GM10248 (cell line): ENCODE measurements at places on chromosomes 3 and 15.

- no peak for DNase-seq
These were observed 196.2 kb upstream of the CFAP20DC start for GRCh38 chr3:59245859-59246501.

- DNase-seq: no peak
These were observed 258.3 kb upstream of the ICE2 start for GRCh38 chr15:60737217-60737616.

DNA sequence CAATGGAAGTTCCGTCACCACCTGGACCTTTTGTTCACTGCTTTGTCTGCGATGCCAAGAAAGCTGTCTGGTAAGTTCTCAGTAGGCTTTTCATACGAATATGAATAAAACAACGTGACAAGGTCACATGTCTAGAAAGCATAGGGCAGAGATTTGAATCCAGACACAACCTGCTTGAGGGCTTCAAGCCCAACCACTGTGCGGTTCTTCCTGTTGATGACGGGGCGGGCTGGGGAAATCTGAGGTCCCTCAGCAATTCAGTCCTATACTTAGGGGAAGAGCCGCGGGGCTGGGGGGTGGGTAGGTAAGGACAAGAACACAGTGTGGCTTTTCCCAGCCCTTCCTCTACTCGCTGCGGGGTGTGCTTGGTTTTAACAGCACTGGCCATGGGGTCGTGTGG lies 32.4 kb upstream of the SMAD3 start:
- DNase-seq: no peak

- DNase-seq: no peak
These were observed 47.5 kb downstream of the ALDH1L1 start for GRCh38 chr3:126132751-126133511.
